ENCODE measurements at places on chromosomes 4 and X.

DNA sequence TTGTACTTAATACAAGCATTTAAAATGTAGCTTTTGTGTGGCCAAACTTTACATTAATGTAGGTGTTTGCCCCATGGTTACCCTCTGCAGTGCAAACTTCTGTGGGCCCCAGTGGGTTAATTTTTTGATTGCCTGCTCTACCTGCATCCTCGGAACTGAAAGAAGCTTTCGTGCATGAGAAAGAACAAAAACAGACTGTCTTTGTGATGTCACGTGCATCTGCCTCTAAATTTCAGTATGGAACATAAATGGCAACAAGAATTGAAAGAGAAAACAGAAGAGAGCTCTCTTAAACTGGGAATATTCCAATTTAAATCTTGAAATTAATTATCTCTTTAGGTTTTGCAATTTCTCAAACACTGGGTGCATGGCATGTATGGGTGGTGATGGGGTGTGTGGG, 182.4 kb upstream of the LCORL start:
- no peak for DNase-seq

- no peak for DNase-seq
Observed at GRCh38 chrX:130097507-130098209, 12.6 kb downstream of the ELF4 start.

DNA sequence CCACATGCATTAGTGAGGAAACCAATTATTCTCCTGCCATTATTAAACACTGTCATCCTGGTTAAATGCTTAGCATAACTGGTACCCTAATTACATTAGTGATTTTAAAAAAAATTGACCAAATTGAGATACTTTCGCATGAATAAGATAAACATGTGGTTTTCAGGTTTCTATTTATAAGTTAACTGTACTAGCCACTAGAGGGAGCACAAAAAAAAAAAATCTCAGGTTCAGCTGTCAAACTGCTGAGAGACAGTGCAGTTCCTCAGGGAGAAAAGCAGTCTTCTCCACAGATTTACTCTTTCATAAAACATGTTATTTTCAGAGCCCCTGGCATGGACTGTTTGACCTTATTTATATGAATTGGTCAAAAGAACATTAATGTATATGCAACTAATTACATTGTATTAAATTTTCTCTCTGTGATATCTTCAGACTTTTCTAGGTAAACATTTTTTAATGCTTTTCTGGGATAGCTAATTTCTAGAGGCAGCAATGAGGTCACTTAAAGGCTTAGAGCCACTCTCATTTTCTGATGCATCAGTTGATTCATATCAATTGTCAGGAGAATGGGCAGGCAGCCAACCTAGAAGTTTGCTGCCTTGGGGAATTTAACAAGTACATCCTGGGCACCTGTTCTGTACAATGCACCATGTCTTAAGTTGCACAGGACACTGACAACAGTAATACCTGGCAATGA, 167.5 kb downstream of the CDS1 start:
- DNase-seq: no peak

- no peak for DNase-seq
Observed at GRCh38 chrX:2145692-2146367, 354.9 kb downstream of the DHRSX start.
